ENCODE measurements at places on chromosomes 7 and 10.

DNA sequence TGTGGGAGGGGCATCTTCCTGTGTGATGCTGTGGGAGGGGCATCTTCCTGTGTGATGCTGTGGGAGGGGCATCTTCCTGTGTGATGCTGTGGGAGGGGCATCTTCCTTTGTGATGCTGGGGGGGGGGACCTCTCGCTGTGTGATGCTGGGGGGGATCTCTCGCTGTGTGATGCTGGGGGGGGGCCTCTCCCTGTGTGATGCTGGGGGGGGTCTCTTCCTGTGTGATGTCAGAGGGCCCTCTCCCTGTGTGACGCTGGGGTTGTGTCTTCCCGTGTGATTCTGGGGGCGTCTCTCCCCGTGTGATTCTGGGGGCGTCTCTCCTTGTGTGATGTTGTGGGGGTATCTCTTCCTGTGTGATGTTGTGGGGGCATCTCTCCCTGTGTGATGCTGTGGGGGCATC is 27.9 kb upstream of the DPYSL4 start:
- DNase-seq, result no peak

DNA sequence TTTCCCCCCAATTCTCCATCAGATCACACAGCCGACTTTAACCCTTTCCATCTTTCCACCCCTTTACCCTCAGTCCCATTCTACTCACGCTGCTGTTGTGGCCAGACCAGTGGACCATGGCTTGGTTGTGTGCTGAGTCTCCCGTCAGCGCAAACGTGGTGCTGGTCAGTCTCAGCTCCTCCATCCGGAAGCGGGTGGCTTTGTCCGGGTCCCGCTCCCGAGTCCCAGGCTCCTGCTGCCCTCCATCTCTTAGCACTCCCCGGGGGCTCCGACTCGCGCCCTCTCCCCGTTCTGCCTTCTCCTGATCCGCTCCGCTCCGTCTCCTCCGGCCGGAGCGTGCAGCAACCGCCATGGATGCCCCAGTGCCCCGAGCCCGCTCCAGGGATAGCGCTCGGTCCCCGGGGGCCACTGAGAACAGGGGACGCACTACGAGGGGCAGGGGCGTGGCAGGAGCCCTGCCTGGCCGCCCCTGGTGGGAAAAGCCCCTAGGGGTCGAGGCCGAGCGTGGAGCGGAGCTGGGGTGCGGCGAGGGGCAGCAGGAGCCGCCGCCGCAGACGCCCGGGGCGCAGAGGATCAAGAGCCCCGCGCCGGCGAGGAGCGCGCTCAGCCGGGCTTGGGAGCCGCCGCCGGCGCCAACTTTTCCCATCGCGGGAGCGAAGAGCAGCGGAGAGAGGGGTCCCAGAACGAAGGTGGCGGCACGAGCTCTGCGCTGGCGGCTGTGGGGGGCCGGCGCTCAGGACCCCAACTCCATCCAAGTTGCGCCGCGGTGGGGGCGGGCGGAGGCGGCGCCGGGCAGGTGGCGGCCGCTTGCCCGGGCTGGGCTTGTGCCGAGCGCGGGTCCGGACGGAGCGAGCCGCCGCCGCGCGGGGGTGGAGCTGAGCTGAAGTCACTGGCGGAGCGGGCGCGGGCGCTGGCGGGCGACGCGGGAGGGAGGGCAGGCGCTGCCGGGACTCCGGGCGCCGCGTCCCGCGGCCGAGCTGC is at the start of gene SORCS1:
SORCS1 (minus strand) TSS at position 826 of the 981 bp plus-strand sequence.
- no peak for DNase-seq

DNA sequence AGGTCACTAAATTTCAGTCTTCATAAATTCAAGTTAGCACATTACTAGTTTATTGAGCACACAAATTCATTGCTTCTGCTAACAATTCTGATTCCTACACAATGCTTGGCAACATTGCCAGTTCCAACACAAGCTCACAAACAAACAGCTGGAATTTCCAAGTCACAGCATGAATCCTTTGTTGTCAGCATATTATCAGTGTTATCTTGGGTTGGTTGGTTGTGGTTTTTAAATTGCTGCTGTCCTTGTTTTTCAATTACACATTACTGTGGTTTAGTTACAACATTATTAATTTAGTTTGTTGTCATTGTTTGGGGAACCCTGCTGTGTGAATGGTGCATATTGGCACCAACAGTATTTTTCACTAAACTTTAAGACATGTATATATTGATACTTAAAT is 86.0 kb upstream of the ARID5B start:
- no peak for DNase-seq

DNA sequence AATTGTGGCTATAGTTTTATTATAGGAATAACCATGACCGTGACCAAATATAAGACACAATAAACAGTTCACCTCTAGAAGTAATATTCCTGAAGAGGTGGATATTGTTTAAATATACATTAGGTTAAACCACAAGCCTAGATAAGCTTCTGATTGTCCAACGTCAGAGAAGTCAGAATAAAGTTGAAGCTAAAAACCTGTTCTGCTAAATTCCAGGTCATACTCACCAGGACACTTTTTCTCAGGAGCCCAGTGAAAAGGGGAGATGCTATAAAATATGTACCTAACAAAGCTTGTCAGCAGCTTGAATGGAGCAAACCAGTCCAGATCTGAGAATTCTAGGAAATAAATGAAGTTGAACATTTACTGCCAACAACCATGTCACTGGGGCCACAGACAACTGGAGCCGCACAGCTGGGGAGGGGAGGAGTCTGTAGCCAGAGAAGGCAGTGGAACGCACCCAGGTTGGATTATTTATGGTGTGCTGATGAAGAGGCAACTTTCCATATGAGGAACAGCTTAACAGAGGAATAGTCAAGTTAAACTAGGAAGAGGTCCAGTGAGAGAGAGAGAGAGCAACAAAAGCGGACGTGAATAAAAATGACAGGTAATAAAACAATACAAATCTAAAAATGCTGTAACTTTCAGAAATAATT is 191.1 kb downstream of the ZNF438 start:
- DNase-seq, result no peak

GRCh38 chr10:94219829-94220228 is 142.9 kb downstream of the NOC3L start:
- DNase-seq, result no peak

- no peak for DNase-seq
Measured at GRCh38 chr7:907158-907980, 31.0 kb downstream of the GET4 start.

GRCh38 chr10:111705021-111705420 is 478.5 kb downstream of the GPAM start:
- DNase-seq, result no peak

DNA sequence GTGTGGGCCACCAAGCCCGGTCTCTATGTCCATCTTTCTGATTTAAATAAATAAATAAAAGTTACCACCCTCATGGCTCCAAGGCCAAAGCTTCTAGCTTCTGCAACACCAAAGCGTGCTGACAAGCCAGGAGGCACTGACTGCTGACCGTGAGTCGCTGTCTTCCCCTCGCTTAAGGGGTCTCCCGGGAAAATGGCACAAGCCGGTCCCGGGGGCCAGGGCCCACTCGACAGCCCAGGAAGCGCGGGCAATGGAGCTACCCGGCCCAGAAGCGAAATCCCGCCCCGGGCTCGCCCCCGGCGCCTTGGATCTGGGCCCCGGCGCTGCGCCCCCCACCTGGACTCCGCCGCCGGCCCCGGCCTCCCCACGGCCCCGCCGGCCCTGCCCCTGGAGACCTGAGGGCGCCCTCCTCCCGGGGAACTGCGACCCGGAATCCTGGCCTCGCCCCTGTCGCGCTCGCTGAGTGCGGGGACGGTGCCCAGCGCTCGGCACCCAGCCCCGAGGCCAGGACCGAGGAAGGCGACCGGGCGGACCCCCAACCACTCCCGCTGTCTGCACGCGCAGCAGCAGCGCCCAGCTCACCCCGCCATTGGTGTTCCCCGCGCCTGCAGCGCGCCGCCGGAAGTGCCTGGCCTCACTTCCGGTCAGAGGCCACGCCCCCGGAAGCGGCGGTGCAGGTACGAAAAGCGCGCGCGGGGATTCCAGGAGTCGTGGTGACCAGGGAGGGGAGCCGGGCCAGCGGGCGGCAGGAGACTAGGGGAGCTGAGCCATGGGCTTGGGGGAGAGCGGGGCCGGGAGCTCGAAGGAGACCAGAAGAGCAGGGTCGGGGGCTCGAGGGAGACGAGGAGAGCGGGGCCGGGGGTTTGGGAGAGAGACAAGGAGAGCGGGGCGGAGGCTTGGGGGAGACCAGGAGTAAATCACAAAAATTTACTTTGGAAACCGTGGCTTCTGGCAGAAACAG is at the start of the genes MRM2 and NUDT1:
MRM2 (minus strand) TSS at position 626 of the 961 bp plus-strand sequence; CDS start at position 590, 36 bp downstream.
NUDT1 (plus strand) TSS at position 647 of the 961 bp plus-strand sequence. CDS start 2,349 bp downstream, outside the sequence.
- DNase-seq, result peak; percentile 18

- no peak for DNase-seq
Measured at GRCh38 chr7:99752356-99752755, 17.4 kb upstream of the CYP3A7 start.

- DNase-seq, result no peak
Measured at GRCh38 chr10:48493083-48493871, 111.6 kb downstream of the ARHGAP22 start.

- DNase-seq, result no peak
Measured at GRCh38 chr7:50473531-50473930, 23.4 kb upstream of the FIGNL1 start.

GRCh38 chr10:15242261-15242840 is 73.9 kb upstream of the NMT2 start:
- DNase-seq, result no peak

DNA sequence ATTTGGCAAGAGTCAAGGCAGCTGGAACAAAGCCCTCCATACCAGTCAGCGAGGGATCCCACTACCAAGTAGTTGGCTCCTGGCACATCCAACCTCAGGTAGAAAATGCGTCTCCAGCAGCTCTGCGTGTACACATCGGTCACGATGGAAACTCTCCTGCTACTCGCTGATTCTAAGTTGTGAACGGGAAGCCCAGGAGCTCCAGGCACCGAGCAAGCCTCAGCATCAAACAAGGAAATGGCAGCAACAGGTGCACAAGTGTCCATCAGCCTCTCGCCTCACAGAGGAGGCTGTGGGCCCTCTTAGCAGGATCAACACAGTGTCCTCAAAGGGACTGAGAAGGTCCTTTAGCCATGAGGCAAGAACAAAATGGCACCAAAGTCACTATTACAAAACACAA is 127.0 kb downstream of the TCERG1L start:
- DNase-seq, result no peak

DNA sequence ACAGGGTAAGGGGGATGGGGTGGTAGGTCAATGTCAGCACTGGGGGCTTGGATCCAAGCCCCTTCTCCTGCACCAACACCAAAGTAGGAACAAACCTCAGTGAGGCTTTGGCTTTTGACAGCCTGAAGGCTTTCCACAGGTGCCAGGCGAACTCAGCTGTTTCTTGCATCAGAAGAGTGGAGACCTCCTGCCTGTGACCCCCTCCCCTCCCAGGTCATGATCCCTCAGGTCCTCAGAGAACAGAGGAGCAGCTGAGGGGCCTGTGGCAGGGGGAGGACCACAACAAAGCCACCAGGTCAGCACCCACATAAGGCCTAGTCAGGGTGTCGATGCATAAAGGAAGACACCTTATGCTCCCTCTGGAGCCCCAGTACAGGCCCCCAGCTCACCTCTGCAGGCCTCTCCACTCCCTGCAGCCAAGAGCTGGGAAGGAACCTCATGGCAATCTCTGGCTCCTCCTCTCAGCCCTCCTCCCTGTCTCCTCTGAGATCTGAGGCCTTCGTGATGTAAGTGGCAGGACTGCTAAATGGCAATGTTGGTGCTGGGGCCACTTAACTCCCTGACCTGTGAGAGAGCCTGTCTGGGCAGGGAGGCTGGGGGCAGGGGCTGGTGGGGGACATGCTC is 19.1 kb upstream of the PRRT4 start:
- DNase-seq, result no peak

- DNase-seq, result no peak
Measured at GRCh38 chr10:7622969-7623368, 43.8 kb downstream of the ITIH5 start.

DNA sequence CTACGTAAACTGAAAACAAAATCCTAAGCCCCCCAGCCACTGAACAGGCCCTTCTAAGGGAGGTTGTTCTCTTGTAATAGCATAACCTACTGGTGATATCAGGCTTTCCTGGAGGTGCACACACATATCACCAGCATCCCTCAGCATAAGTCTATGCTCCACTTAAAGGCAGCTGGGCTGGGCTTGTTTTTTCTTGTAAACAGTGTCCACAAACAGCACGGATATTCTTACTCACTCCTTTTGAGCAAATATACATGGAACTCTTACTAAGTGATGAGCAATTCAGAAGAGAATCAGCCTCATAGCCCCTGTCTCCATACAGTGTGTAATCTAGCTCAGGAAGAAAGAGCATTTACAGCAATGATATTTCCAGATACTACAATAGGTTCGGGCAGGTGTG is 2.4 kb downstream of the LRIT1 start:
- DNase-seq, result no peak

DNA sequence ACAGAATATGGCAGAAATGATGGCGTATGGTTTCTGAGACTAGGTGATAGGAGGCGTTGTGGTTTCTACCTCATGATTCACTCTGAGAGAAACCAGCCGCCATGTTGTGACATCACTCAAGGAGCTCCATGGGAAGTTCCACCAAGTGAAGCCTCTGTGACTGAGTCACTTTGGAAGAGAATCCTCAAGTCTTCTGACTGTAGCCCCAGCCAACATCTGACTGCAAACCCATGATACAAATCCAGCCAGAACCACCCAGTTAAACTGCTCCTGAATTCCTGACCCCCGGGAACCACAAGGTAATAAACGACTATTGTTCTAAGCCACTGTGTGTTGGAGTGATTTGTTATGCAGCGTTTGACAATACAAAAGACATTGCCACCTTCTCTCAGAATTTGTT is 91.1 kb upstream of the CARD11 start:
- no peak for DNase-seq

DNA sequence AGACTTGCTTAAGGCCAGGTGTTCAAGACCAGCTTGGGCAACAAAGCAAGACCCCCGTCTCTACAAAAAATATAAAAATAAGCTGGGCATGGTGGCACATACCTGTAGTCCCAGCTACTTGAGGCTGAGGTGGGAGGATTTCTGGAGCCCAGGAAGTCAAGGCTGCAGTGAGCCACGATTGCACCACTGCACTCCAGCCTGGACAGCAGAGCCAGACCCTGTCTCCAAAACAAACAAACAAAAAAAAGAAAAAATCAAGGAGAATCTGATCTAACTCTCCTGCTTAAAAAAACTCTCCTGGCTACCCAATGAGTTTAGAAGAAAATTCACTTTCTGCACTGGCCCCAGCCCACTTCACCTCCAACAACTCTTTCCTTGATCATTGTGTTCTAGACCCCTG is 1.9 kb upstream of the KPNA7 start:
- DNase-seq, result no peak

- no peak for DNase-seq
Measured at GRCh38 chr7:43621729-43622448, 39.0 kb downstream of the STK17A start.
